Smooth muscle cell of trachea (primary cell): ENCODE measurements at places on chromosomes 3 and 15. TPM values are rescaled to one million over a fixed set of nuclear protein-coding genes. Genes with fewer than 3 reads are reported as not detected.

The PSTPIP1 gene
- 0.17 and 0.73 TPM in 2 replicates for total RNA-seq

The LYZL4 gene
- total RNA-seq = not detected in 2 replicates

The ARHGEF3 gene
- total RNA-seq = 16.7 and 28.3 TPM in 2 replicates

The MESP2 gene
- total RNA-seq = 0.58 and 1.3 TPM in 2 replicates

The VGLL3 gene
- total RNA-seq = 25.7 and 55.6 TPM in 2 replicates
